ENCODE measurements at places on chromosomes 12 and 14. TPM values are rescaled to one million over a fixed set of nuclear protein-coding genes. Genes with fewer than 3 reads are reported as not detected.
A peak's percentile ranks its signal among the peaks of the same experiment; 100 is the strongest.

The MIPOL1 gene
- total RNA-seq: 0.18 TPM

DNA sequence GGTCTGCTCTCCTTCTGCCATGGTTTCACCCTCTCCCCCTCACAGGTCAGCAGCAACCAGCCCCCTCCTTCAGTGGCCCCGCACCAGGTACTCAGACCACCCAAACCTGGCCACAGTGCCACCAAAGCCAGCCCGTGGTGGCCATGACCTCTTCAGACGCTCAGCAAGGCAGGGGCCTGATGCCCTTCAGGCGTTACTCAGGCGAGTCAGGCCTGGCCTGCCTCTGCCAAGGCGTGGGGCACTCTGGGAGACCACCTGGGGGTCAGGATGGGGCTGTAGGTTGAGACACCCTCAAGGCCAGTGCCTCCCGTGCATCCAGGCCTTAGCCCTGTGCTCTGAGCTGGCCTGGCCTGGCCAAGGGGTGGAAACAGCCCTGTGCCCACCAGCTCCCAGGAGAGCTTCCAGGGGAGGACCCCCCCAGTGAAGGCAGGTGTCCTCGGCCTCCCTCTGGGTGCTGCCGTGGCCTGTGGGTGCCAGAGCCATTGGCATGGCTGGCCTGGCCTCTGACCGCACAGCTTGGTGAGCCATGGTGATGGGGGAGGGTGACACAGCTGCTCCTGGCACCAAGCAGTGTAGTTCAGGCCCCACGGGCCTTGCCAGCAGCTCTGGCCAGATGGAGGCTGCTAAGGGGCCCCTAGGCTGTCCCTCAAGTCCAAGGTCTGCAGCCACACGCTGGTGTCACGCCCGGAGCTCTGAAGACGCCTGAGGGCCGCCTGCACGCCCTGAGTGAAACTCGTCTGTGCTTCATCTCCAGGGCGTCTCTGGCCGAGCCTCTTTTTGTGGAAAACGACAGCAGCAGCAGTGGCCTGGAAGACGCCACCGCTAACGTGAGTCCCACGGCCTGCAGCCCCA lies 15.1 kb downstream of the XRCC3 start:
- peaks cover 41% of the 10 kb centered on the region for H3K36me3 ChIP-seq
- H3K27ac ChIP-seq: no peak overlapping the region
- H3K27me3 ChIP-seq: no peaks in the 10 kb centered on the region

DNA sequence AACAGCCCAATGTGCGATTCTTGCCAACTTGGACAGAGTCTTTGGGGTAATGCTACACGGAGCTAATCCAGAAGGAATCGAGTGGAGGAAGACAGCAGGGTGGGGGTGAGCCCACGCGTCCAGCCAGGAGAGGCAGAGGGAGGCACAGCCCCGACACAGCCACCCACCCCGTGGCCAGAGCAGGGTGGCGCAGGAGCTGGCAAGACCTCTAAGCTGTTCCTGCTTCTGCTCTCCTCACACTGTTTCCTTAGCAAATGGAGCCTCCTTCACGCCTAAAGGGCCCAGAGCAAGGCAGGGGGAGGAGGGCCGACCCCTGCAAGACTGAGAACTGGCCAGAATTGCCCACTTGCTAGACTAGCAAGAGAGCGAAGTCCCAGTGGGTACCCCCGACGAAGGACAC lies 91.5 kb downstream of the FBXL14 start:
- no peaks in the 10 kb centered on the region for H3K36me3 ChIP-seq
- H3K27me3 ChIP-seq: peaks cover 37% of the 10 kb centered on the region
- H3K4me3 ChIP-seq: no peak overlapping the region
- no peak overlapping the region for H3K27ac ChIP-seq

GRCh38 chr12:29744365-29744764 lies 39.4 kb downstream of the TMTC1 start:
- no peaks in the 10 kb centered on the region for H3K27me3 ChIP-seq
- DNase-seq: no peak
- no peak overlapping the region for H3K27ac ChIP-seq
- H3K36me3 ChIP-seq: no peaks in the 10 kb centered on the region
- no peak overlapping the region for H3K4me3 ChIP-seq
- no peaks in the 10 kb centered on the region for H3K4me1 ChIP-seq

DNA sequence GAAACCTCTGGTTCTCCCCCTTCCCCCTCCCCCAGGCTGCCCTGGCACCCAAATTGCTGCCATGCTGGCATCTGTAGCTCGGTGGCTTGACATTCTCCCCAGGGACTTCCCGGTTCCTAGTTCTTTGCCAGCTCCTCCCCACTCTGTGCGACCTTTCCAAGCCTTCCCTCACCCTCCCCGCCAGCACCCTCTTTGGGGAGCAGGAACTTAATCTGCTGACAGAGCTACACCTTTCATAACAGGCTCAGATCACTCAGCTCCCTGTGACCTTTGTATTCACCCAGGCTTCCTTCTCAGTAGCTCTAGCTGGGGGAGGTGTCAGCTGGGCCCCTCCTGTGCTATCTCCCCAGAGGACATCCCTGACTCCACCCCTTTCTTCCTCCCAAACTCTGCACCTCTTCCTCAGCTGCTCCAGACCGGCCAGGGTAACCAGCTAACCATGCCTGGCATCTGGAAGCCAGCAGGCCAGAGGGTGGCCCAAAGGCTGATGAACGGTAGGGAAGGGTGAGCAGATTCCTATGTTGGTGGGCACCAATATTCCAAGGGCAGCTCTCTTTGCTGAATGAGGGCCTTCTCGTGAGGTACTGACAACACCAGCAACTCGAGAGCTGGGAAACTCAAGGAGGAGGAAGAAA lies 1.8 kb upstream of the COX14 start:
- H3K27ac ChIP-seq: peak overlapping the region; percentile 47
- peaks cover 13% of the 10 kb centered on the region for H3K36me3 ChIP-seq

DNA sequence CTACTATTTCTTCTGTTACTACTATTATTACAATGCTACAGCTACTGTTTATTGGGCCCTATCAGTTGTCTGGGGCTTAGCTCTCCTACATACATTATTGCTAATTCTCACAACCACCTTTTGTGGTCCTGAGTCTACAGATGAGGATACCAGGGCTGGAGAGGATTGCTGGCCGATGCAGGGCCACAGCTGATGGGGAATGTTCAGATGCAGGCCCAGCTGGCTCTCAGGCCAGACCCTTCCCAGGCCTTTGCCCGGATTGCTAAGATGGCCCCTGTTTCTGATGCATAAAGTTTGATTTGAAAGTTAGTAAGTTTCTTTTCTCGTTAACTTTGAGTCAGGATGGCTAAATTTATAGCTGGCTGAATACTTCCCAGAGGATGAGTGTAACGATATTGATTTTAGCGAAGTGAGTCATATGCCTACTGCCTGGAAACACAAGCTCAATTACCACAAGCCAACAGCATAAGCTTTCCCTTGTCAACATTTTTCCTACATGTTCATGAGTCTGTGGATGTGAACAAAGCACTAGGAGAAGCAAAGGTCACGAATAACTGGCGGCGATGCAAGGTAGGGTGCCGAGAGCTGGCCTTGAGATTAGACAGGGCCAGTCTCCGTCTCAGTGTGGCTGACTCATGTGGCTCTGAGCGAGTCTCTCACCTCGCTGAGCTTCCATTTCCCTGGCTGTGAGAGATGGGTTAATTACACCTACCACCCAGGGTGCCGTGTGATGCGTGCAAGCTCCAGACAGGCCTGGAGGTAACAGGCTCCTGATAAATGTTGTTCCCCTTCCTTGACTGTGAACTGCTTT lies 111.0 kb downstream of the BEGAIN start:
- no peak overlapping the region for H3K27ac ChIP-seq
- H3K4me1 ChIP-seq: peaks cover 2% of the 10 kb centered on the region
- DNase-seq: no peak
- no peaks in the 10 kb centered on the region for H3K27me3 ChIP-seq
- no peaks in the 10 kb centered on the region for H3K36me3 ChIP-seq

- H3K36me3 ChIP-seq: no peaks in the 10 kb centered on the region
- no peak overlapping the region for H3K27ac ChIP-seq
- peaks cover 19% of the 10 kb centered on the region for H3K27me3 ChIP-seq
- peak; percentile 64 for DNase-seq
- peak overlapping the region; percentile 71 for H3K4me3 ChIP-seq
- H3K4me1 ChIP-seq: peaks cover 8% of the 10 kb centered on the region
These were observed 18.1 kb downstream of the VSX2 start for GRCh38 chr14:74257078-74257940.

The ADAMTS20 gene
- not detected for total RNA-seq

GRCh38 chr14:67577181-67577808 lies 22.8 kb downstream of the PIGH start:
- no peak overlapping the region for H3K27ac ChIP-seq
- peaks cover 12% of the 10 kb centered on the region for H3K4me1 ChIP-seq
- no peaks in the 10 kb centered on the region for H3K36me3 ChIP-seq
- H3K4me3 ChIP-seq: no peak overlapping the region
- H3K27me3 ChIP-seq: no peaks in the 10 kb centered on the region

DNA sequence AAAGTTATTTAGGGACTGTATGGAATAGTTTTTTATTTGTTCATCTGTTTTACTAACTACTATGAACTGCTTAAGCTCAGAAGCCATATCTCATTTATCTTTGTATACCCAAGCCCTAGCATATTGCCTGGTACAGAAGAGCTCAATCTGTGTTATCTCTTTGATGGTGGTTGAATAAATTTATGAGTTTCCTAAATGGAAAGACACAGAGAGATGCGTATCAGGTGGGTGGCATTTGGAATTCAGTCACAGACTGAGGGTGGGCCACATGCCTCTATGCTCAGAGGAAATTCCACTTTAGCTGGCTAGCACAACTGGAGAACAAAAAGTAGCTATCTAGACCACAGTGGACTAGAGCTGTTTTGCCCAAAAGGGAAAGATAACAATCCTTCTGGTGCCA lies 145.5 kb downstream of the SLC6A15 start:
- DNase-seq: no peak
- H3K27me3 ChIP-seq: no peaks in the 10 kb centered on the region
- H3K4me3 ChIP-seq: no peak overlapping the region
- H3K36me3 ChIP-seq: no peaks in the 10 kb centered on the region
- no peaks in the 10 kb centered on the region for H3K4me1 ChIP-seq

GRCh38 chr12:56461235-56462159 lies 6.9 kb upstream of the SPRYD4 start:
- H3K27ac ChIP-seq: no peak overlapping the region
- no peaks in the 10 kb centered on the region for H3K36me3 ChIP-seq
- no peaks in the 10 kb centered on the region for H3K27me3 ChIP-seq
- H3K4me1 ChIP-seq: peaks cover 7% of the 10 kb centered on the region

DNA sequence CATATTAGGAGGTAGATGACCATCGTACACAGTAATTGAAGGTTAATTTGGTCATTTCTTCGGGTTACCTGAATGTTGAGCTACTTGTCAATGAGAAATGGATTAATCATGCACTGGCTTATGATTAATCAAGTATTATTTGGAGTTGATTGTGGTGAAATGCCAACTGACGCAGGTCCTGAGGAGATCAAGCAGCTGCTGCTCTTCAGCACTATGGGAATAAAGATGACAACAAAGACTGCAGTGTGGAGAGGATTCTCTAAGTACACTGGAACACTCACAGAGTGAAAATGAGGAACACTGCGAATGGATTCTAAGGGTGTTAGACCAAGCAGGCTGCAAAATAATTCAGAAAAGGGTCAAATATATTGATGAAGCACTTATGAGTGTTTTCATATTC lies 202.8 kb upstream of the DIO2 start:
- no peaks in the 10 kb centered on the region for H3K27me3 ChIP-seq
- H3K27ac ChIP-seq: no peak overlapping the region
- H3K4me3 ChIP-seq: no peak overlapping the region
- no peaks in the 10 kb centered on the region for H3K4me1 ChIP-seq

The DAO gene
- not detected for total RNA-seq

GRCh38 chr12:127214186-127214585 lies 1052.8 kb upstream of the TMEM132C start:
- no peaks in the 10 kb centered on the region for H3K27me3 ChIP-seq
- no peaks in the 10 kb centered on the region for H3K4me1 ChIP-seq
- H3K27ac ChIP-seq: no peak overlapping the region
- no peaks in the 10 kb centered on the region for H3K36me3 ChIP-seq
- no peak overlapping the region for H3K4me3 ChIP-seq
- no peak for DNase-seq

GRCh38 chr12:111942557-111942956 lies 70.4 kb downstream of the TMEM116 start:
- no peaks in the 10 kb centered on the region for H3K36me3 ChIP-seq
- H3K4me3 ChIP-seq: no peak overlapping the region
- no peaks in the 10 kb centered on the region for H3K27me3 ChIP-seq
- H3K27ac ChIP-seq: no peak overlapping the region
- DNase-seq: no peak
- H3K4me1 ChIP-seq: peaks cover 18% of the 10 kb centered on the region

GRCh38 chr14:48937541-48938195 lies 648.5 kb downstream of the RPS29 start:
- H3K36me3 ChIP-seq: no peaks in the 10 kb centered on the region
- no peak overlapping the region for H3K4me3 ChIP-seq
- no peaks in the 10 kb centered on the region for H3K27me3 ChIP-seq
- no peak for DNase-seq
- H3K27ac ChIP-seq: no peak overlapping the region
- H3K4me1 ChIP-seq: no peaks in the 10 kb centered on the region

DNA sequence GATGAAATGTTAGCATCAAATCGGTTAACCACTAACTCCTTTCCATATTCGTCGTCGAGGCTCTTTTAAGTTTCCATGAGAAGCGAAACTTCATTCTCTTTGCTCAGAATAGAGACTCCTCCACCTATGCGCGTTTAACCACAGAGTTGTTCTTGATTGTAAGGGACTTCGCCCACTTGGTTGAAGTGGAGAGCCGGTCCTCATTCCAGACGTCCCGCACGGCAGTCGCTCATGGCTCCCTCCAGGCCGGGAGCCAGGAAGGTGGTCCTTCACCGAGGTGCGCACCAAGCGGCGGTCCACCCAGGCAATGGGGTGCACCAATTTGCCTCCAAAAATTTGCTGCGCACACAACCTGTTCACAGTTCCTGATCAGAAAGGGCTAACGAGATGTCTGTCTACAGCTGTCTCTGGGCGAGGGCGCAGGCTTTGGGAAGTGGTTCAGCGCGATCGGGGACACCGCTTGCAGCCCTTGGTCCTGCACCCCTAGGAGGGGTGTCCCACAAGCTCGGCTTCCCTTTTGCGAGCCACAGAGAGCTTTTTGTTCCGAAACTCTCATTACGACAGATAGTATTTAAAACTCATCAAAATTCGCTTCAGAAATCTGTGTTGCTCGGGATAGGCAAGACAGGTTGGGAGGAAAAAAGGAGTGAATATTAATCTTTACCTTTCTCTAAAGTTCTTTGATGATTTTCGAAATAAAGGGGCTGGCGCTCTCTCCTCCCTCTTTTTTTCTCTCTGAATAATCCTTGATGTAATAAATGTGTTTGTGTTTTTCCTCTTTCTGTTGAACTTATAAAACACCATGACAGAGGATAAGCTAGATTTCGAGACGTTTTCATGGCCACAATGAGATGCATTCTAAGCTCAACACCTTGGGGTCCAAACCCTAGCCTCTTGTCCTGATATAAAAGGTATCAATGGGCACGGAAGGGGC lies 6.4 kb upstream of the ALX1 start:
- no peak overlapping the region for H3K27ac ChIP-seq
- no peaks in the 10 kb centered on the region for H3K4me1 ChIP-seq
- no peak for DNase-seq
- H3K27me3 ChIP-seq: peaks cover 32% of the 10 kb centered on the region
- no peak overlapping the region for H3K4me3 ChIP-seq
